ENCODE measurements at places on chromosomes 4 and X.

DNA sequence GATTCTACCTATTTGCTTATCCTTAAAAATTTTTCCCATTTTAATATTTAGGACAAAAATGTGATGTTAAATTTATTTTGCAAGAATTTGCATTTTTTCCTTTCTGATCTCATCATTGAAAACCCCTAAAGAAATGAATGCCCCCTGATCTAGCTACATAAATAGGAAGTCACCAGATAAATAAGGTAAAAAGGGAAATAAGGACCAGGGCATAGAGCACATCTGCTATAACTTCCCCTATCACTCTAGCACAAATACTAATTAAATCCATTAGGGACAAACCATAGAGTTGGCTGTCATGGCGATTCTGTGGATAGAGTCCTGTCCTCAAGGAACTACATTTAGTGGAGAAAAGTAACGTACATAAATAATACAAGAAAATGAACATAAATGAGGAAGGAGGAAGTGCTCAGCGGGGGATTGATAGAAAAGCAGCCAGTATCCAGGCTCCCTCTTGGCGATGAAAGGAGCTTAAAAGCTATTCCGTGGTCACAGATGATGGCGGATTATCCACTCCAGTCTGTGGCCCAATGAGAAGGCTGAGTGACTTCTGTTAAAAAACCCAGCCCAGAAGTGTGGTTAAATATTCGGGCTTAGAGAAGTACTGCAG, 76.9 kb upstream of the RPL34 start:
- no peak for DNase-seq

- no peak for DNase-seq
Measured at GRCh38 chr4:150164055-150164454, 85.8 kb downstream of the DCLK2 start.

DNA sequence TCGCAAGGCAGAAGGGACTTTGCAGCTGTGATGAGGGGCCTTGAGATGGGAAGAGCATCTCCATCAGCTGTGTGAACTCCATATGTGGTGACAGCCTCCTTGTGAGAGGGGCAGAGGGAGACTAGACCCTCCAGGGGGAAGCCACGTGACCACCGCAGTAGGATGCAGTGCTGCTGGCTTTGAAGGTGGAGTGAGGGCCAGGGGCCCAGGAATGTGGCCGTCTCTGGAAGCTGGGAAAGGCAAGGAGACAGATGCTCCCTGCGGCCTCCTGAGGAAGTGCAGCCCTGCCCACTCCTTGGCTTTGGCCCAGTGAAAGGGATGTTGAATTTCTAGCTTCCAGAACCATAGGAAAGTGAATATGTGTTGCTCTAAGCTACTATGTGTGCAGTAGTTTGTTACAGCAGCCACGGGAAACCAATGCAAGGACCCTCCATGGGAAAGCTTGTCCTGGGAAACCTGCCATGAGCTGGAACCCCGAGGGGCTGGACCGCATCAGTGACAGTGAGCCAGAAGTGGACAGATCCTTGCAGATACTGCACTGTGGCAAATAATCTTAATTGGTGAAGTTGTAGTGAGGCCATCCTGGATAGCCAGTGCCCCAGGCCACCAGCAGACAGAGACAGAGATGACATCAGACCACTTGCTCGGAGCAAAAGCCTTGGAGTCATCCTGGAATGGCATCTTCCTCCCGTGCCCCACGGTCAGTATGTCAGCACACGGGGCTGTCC, 35.4 kb upstream of the SORCS2 start:
- no peak for DNase-seq

GRCh38 chr4:162732876-162733275, 433.8 kb downstream of the NAF1 start:
- DNase-seq = no peak

DNA sequence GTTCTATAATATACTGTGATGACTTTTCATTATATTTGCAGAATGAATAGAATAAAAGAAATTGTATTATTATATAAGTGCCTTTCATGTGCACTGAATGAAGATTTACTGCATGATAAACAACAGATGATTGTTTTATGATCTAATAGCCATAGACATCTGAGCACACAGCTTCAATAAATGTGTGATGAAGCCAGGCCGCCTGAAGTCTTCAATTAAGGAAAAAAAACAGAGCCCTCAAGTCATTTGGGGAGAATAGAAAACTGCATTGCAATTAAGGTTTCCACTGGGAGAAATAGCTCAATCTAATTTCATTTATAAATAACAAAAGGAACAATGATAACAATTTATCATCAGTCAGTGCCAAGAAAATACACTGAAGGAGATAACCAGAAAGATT, 955.2 kb downstream of the FSTL5 start:
- no peak for DNase-seq

- DNase-seq = no peak
Measured at GRCh38 chr4:155011163-155011780, 197.2 kb upstream of the NPY2R start.

DNA sequence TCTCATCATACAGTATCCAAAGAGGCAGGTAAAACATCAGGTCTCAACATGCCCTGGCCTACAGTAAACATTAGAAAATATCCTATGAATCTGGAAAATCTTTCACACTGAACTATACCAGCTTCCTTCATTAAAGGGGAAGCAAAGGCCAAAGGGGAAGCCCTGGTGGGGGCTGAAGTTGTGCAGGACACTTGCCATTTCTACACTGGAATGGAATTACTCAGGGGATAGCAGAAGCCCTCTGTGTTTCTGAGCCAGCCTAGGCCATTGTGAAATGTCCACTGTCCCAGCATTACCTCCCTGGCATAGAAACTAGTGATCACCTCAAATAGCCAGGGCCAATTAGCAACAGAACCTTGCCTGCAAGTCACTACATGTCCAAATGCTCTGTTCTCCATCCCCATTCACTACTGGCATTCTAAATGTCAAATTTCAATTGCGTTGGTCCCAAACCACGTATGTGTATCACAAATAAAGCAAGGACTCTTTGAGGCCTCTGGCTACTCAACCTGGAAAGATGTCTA, 429.9 kb downstream of the AFF2 start:
- no peak for DNase-seq

DNA sequence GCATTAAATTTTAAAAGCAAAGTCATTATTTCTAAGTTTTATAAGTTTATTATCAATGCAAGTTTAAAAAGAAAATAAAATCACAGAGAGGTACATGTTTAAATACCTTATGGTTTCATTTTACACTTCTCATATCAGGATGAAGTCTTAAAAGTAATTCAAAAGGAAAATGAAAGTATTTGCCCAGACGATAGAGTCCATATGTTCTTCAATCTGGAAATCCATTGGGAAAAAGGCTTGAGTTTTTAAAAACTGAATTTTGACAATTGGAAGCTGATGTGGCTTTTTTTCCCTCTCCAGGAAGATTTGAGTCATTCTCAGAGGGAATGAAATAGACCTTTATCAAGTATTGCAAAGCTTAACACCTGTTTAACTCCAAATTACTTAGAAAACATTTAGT, 37.1 kb downstream of the MAB21L2 start:
- DNase-seq = no peak

- no peak for DNase-seq
Measured at GRCh38 chr4:76725039-76725438, 172.9 kb downstream of the SOWAHB start.

DNA sequence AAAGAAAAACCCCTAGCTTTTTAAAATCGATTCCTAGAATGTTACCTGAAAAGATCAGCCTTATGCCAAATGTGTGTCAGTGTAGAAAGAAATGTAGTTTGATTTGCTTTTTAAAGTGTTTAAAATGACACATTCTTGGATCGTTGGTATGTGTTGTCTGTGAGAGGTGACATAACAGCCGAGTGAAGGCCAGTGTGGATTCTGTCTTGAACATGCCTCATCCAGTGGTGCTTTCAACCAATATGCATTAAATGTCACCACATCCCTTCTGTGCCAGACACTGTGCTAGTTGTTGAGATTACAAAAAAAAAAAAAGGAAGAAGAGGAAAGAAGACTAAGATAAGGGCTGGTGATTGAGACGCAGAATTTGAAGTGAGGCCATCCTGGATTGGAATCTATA, 994.2 kb upstream of the TENM3 start:
- no peak for DNase-seq

- DNase-seq = no peak
Measured at GRCh38 chr4:19838858-19839257, 412.8 kb upstream of the SLIT2 start.

DNA sequence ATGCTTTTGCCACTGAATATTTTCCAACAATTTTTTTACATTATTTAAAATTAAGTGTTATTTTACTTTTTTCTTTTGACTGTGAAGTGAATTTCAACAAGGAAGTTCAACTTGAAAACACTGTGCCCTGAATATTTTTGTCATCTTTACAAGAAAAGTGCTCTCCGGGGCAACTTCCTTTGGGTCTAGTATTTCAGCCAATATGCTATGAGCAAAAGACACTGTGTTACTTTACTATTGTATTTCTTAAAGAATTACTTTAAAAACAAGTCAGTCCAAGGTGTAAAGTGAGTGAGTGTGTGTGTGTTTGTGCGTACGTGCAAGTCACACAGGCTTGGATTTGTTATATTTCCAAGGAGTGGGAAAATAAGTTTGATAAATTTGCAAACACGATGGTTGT, 7.6 kb upstream of the USP53 start:
- no peak for DNase-seq

GRCh38 chrX:72001471-72001870, 90.8 kb downstream of the NHSL2 start:
- DNase-seq = no peak

DNA sequence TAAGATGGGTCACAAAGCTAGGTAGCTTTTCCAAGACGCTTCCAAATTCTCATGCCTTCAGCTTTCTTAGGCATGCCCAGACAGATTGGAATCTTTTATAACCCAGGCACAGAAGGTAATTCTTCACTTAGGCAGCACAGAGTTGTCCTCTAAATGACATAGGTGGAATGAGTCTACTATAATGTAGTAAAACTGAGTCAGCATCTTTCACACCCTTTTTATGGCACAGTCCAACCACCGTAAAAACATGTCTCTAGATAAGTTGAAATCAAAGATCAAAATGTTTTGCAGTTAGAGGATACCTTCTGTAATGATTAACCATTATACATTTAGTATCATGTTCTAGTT, 128.4 kb upstream of the FAT1 start:
- no peak for DNase-seq

GRCh38 chr4:74516303-74516702, 71.4 kb downstream of the AREG start:
- DNase-seq = no peak

- DNase-seq = no peak
Measured at GRCh38 chr4:83771113-83771705, 235.3 kb downstream of the GPAT3 start.

DNA sequence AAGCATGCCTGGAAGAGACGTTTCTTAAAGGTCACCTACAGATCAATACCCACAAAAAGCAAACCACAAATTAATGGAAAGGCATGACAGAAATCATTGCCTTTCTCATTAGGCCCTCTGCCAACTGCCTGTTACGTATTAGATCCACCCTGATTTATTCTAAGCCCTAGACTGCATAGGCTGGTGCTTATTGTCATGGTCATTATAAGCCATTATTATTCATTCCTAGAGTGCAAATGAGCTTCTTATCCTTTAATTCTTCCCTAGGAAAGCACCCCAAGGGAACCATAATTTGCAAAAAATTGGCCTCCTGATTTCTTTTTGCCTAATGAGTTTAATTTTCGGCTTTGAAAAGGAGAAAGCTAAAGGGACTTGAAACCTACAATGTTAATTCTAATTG, 184.2 kb upstream of the GPRIN3 start:
- no peak for DNase-seq

DNA sequence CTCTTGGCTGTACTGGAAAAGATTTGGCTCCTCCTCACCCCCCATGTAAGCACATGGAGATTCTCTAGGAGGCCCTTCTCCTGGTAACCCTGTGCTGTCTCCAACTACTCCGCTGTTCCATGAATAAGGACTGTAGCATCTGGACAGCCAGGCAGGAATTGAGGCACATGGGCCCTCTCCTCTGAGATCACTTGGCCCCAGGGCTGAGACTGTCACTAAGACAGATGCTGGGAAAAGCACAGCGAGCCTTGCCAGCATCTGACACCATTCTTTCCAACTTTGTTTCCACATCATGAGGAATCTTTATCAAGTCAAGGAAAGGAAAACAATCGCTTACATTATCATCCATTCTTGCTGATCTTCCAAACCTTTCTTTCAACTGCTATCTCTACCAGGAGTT, 222.6 kb upstream of the INTU start:
- no peak for DNase-seq

DNA sequence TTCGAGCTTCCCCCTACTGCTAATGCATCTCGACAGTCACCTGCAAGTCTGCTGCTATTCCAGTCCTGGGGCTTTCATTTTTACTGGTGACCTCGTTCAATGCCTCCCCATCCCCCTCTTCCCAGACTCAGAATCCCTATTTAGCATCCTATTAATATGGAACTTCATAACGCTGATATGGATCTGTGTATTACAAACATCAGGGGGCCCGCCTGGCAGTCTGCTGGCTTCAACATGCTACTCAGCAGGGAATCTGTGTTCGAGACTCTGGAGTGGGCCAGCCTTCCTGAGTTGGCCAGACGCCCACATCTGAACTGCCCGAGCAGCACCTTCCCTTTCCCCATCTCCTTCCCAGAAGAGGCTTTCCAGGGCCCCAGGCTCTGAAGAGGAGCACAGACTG, 173.9 kb upstream of the PPARGC1A start:
- DNase-seq = no peak

DNA sequence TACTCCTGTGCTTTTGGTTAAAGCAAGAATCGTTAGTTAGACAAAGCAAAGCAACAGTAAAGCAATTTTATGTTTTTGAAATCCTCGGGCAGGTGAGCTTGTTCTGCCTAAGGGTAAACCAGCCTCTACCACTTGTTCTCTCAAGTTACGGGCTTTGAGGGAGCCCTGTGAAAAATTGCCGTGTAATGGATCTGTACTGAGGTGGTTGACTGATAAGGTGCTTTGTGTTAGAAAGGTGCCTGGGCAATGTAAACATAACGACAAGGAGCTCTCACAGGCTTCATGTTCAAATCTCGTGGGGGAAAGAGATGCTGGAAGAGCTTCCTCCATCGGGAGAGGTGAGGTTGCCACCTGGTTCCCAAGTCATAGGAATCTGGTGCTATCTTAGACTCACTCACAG, 111.8 kb downstream of the TRAPPC11 start:
- no peak for DNase-seq

DNA sequence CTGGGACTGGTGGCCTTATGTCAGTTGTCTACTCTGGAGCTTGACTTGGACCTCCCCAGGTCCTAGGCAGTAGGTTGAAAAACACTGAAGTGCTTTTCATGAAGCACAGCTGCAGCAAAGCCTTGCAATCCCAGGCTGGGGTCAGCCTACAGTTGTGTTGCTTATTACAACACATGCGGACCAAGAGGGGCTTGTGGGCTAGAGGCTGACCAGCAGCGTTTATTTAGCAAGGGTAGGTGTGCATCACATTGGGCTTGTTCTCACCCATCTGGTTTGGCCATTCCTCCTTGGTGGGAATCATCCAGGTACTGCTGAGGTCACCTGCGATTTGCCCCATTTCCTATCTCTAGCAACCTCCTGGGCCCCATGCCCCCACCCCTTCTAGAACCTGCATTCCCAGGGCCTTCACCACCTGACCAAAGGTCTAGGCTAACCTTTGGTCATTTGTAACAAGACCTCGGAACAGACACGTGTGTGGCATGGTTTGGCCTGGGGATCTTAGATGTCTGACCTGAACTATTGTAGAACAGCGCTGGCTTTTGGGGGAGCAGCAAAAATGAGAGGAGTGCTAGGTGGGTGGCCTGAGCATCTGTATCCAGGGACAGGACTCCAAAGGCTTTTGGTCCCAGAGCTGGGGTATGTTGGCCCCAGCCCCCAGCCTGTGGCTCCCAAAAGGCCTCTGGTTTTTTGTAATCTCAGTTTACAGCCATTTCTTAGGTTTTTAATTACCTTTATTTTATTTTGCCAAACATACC, 3.0 kb downstream of the RPL10 start:
- DNase-seq = no peak

GRCh38 chrX:136867518-136867917, 13.0 kb downstream of the RBMX start:
- no peak for DNase-seq

Measured in stimulated activated effector memory CD8-positive, alpha-beta T cell treated with anti-CD3 and anti-CD28 coated beads, Interleukin-12 subunit alpha, Interleukin-12 subunit beta, amount 100 ng/mL, for 72 hours (primary cell).